ENCODE measurements at places on chromosomes 7 and 10.

DNA sequence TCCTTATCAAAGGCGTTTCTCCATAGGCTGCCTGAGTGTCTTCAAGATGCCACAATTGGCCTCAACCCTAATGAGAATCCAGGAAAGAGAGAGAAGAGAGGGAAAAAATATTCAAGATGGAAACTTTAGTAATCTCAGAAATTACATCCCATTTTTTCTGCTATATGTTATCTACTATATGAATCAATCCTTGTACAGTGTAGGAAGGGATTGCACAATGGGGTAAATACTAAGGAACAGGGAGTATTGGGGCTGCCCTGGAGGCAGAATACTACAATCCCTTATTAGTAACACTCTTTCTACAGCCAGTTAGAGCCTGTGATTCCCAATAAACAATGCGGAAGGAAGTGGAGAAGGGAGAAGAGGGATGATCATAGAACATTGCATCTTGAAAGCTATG, 27.9 kb downstream of the TFPI2 start:
- DNase-seq: no peak

DNA sequence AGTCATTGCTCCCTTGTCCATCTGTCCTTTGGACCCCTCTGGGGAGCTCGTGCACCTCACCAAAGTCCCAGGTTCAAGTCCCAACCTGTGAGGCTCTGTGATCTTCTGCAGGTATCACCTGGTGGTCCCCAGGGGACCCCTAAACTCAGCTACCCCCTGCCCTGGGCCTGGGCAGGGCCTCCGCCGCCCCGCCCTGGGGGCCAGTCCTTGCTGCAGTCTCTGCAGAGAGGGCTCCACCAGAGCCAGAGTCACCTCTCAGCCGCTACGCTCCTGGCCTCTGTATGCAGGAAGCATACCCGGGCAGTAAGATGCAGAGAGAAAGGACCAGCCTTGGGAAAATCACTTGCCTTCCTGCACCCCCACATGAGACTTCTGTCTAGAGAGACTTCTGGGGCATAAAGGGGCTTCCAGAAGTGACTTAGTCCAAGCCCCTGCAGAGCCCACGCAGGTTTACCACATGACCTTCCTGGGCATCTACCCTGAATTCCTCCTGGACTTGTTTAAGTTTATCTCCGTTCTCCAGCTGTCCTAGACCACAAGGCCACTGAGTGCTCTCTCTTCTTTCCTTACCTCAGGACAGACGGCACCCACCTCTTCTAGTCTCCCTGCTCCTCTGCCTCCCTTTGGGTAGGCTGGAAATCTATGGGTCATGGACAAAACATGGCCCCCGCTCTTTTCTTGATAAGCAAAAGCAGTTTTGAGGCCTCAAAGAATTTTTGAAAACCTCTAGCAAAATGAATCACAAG, 21.2 kb downstream of the CALML5 start:
- DNase-seq: no peak

- DNase-seq: no peak
Observed at GRCh38 chr7:136953386-136953785, 84.9 kb downstream of the CHRM2 start.

- DNase-seq: no peak
Observed at GRCh38 chr7:44733708-44734481, 14.8 kb upstream of the ZMIZ2 start.

GRCh38 chr7:129804890-129805719, 147.7 kb downstream of the UBE2H start:
- DNase-seq: no peak

- DNase-seq: no peak
Observed at GRCh38 chr7:17367502-17367901, 69.0 kb downstream of the AHR start.

DNA sequence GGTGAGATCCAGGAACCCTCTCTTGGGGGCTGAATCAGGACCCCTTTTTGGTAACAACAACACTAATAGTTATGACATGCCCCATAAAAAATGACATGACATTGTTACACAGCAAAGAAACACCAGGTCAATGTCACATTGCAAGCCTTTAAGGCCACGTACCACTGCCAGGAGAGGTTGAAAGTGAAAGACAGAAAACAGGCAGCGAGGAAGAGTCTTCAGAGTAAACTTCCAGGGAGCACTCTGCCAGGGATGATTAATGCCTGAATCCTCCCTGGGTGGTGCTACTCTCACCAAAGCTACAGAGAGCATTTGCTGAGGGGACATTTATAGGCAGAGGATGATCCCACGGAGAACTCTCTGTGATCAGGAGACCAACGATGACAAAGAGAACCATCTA, 551.6 kb downstream of the CALN1 start:
- DNase-seq: no peak
